NT2/D1 (cell line): ENCODE measurements at places on chromosomes 6 and 20.

DNA sequence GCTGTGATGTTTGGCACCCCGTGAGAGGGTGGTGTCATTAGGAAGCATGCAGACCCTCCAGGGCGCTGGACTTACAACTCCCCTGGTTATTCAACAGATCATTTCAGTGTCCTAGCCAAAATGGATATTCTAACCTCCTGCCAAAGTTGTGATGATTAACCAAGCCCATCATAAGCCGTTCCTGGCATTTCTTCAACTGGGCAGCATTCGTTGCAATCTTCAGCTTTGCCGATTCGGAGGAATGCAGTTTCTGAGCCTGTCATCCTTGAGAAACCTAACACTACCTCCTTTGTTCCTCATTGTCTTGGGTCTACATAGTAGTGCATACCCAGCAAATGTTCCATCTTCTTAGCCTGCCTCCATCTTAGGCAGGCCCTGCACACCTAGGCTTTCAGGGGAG, 79.2 kb upstream of the MAP3K4 start:
- no peak for DNase-seq

- DNase-seq = no peak
These were observed 27.2 kb upstream of the QKI start for GRCh38 chr6:163387317-163387716.

DNA sequence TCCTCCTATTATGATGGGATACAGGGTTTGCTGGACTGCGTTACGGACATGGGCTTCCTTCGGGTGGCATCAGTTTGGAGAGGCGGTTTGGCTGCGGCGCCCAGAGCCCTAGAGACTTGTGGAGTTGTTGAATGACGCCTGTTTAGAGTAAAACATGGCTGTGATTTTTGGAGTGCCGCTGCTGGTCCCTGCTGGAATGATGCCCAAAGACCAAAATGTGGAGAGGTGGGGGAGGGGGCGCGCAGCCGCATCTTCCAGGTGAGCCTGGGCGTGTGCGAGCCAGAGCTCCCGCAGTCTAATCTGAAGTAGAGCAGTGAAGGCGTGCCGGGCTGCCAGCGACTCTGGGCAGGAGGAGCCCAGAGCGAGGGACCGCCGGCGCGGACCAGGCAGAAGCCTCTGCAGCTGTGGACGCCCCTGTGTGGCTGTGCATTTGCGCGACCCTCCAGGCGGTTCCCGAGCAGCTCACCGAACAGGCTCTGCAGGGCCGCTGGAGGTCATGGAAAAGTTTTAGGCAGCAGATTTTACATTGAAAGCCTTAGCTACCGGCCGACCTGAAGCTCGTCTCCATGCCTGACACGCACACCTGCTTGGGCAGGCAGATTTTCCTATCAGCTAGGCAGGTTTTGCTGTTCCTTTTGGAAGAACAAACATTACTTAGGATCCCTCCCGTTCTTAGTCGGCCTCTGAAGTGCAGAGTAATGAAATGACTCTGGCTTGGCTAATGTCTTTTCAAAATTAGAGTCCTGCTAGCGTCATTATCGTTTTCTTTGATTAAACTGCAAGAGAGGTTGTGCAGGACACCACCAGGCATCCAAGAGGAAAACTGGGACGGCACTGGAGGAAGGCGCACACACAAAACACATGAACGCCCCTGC, 298.2 kb downstream of the PHACTR1 start:
- no peak for DNase-seq

DNA sequence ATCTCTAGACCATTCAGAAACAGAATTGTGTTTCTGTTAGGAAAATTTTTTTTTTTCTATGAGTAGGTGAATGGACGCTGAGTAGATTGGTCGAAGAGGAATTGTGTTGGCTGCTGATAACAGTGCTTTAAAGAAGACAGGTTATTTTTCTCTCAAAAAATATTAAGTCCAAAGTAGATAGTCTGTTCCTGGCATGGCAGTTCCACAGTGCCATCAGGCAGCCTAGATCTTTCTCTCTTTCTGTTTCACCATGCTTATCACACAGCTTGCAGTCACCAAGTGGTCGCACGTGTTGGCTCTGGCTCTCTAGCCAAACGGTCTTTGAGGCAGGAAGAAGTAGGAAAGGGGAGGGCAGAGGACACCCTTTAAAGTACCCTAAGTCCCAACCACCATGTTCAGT, 22.4 kb upstream of the SERINC3 start:
- DNase-seq = no peak

DNA sequence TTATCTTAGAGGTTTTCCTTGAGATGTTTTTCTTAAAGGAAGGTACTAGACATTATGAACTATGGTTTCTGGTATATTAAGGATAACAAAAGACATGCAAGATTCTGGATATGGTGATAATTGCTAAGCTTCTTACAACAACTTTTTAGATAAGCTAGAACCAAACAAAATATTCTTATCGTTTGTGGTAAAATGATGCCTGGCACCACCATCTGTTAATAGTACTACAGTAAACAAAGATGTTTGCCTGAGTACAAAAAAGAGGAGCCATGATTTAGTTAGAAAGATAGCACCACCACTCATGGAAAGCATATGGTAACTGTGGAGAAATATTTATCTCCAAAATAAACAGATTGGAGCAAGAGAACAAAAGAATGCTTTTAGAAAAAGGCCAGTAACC, 747.3 kb downstream of the COL12A1 start:
- DNase-seq = no peak

DNA sequence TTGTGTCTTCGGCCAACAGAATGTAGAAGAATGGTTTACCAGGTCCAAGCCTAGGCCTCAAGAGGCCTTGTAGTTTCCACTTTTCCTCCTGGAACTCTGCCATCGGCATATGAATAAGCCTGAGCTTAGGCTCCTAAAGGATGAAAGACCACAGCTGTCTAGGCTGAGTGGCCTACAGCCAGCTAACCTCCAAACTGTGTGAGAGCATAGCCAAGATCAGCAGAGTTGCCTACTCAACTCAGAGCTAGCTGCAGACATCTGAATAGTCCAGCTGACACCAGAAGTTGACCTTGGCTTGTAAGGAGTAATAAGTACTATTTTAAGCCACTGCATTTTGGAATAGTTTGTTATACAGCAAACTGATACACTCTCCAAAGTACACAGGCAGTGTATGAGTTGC, 52.6 kb upstream of the SMIM29 start:
- no peak for DNase-seq

DNA sequence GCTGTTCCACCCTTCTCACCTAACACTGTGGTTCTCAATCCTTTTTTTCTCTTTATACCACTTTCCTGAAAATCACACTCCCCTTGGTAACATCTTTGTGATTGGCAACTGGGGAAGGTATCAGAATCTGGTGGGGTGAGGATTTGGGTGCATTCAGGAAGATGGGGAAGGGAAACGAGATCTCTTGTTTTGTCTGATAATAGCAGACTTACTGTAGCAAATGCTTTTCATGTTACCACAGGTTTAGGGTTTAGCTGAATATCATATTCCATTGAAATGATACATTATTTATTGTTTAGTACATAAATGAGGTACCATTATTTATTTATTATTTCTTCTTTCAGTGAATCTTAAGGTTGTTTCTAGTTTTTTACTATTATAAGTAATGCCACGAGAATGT, 100.8 kb downstream of the RTN4IP1 start:
- DNase-seq = no peak

DNA sequence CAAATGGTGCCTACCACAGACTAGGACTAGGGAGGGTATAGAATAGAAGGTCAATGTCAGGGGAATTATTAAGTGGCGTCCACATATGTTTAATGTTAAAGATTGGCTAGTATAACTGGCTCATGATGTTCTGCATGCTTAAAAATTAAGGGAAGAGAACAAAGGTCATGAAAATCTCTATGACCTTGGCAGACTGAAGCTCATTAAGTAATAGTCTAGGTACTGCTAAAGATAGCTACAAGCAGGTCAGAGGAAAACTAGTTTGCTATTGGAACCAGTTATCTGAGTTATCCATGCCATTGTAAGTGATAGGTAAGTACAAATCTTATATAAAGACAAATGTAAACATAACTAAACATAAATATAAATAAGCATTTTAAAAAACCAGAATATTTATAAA, 32.9 kb upstream of the PRSS35 start:
- no peak for DNase-seq

- DNase-seq = no peak
These were observed 15.7 kb downstream of the CNKSR3 start for GRCh38 chr6:154494592-154495311.

- DNase-seq = no peak
These were observed 46.7 kb upstream of the VSX1 start for GRCh38 chr20:25128649-25129048.

GRCh38 chr6:88985901-88986300, 22.5 kb upstream of the RNGTT start:
- no peak for DNase-seq

DNA sequence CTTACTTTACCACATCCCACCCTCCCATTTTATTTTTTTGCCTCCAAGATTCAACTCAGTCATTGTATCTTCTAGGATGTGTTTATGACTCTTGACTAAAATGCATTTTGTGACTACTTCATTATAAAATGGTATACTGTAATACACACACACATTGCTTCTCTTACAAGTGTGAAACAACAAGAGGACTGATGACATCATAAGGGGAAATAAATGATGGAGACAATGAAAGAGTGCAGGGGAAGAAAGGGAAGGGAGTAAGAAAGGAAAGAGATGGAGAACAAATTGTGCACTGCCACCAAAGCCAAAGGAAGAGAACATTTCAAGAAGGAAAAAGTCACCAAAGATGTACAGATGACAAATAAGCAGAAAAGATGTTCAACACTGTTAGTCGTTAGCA, 102.6 kb downstream of the CD164 start:
- no peak for DNase-seq

DNA sequence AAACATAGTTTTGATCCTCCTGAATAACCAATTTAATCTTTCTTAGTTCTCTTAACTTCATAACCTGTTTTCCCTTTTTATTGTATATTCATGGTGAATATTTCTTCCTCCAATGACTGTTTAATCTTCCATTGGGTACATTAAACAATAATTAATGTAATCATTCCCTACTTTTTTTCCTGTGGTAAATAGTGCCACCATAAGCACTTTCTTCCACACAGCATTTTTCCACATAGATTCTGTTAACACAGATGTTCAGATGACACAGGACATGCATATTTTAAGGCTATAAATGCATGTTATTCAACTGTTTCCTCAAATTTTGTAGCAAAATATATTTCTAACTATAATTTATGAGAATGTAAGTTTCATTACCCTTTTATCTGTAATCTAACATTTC, 61.9 kb downstream of the CYP39A1 start:
- no peak for DNase-seq

DNA sequence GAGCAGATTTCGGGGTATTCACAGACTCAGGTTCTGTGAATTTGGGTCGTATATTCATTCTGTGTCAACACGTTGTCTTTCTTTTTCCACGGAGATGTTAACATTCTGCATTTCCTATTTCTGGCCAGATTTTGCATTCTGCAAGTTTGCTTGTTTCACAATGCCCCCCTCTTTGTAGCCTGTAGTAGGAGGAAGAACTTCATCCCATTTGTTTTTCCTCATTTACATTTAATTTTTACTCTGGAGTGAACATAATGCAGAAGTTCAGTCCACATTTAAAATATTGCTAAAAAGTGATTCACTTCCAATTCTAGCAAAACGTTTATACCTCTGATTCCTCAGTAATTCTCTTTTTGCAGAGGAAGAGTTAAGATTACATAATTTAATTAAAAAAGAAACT, 12.9 kb downstream of the TAGAP start:
- no peak for DNase-seq

DNA sequence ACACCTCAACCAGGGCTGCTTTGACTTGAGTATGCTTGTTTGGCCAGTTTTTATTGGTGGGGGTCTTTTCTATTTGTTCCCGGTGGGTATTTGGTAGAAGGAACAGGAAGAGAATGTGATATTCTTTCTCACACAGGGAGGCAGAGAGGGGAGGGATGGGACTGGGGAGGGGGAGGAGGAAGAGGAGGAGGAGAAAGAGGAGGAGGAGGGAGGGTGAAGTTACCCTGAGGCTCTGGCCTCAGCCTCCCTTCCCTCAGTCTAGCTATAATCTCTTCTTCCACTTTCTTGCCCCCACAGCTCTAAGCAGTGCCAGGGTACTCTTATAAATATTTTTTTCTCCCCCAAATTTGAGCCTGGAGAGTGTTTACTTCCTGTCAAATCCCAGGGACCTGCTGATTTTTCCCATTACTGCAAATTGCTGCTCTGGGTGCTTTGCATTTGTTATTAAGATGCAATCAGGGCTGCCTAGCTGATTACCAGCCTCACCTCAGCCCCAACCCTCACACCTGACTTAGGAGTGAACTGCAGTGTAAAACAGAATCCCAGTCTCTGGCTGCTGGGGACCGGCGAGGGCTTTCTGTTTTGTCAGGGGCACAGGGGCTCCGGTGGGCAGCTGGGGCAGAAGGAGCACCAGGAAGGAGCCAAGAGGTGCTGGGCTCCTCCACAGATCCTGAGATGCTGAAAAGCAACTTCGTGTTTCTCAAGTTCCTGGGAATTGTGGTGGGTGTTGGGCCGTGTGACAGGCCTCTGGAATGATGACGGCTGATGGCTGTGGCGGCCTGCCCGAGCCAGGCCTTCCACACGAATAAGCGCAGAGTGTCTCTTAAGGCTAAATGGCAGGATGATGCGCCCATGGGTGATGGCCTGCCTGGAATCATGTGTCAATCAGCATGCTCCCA, 141.4 kb downstream of the CD83 start:
- DNase-seq = no peak

DNA sequence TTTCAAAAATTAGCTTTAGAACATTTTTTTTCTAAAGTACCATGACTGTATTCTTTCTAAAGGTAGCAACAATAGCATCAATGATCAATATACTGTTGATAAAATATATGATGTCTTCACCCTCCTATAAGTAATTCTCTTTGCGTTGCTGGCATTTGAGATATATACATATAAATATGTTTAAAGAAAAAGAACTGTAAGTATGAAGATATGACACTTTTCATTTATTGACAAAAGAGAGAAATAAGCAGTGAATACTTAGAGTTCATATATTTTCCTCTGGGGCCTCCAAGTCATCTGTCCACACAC, 49.4 kb upstream of the SCGN start:
- DNase-seq = no peak

- no peak for DNase-seq
These were observed 87.6 kb downstream of the MYLK4 start for GRCh38 chr6:2663123-2663522.

DNA sequence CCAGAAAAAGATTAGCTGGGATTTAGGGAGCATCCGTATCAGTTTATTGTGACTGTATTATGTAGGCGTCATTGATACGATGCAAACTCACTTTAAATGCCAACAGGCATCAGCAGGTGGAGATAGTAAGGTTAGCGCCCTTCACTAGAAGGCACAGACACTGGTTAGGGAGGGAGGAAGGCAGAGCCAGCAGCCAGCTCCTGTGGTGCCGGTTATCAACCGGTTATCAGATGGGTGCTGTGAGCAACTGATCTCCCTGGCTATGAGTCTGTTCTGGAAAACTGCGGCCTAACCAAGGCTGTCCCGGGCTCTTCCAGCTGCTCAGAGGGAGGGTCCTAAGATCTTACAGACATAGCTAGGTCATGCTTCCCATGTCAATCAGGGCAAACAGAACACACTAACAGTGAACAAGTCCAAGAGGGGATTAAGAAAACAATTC, 47.5 kb upstream of the CD93 start:
- no peak for DNase-seq
